NCI-H69 (cell line): ENCODE measurements at places on chromosomes 2 and 18.

GRCh38 chr18:74331404-74331803 lies 15.8 kb downstream of the C18orf63 start:
- peak; percentile 57 for DNase-seq

DNA sequence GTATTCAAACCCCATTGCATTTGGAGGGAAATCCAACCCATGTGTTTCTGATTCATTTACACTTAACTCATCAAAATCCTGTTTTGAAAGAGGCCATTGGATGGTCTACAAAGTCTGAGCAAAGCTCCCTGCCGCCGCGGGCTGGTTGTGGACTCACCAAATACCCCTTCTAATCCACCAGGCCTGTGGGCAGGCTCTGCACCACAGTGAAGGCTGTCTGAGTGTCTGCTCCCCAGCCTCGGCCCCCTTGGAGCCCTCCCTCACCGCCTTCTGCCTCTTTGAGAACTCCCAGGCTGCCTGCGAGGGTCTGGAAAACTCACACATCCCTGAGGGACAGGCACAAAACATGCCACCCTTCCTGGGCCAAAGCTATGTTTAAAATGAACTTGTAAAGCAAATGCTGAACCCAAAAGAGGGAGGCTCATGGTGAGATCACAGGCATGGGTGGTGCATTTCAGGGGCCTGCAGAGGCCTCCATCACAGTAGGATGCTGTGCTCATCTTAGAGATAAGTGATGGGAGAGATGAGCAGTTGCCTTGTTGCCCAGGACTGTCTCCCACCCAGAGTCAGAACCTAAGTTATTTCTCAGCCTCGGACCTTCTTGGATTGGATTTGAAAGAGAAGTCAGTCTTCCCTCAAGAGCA lies 225.0 kb downstream of the CYP26B1 start:
- DNase-seq: no peak

DNA sequence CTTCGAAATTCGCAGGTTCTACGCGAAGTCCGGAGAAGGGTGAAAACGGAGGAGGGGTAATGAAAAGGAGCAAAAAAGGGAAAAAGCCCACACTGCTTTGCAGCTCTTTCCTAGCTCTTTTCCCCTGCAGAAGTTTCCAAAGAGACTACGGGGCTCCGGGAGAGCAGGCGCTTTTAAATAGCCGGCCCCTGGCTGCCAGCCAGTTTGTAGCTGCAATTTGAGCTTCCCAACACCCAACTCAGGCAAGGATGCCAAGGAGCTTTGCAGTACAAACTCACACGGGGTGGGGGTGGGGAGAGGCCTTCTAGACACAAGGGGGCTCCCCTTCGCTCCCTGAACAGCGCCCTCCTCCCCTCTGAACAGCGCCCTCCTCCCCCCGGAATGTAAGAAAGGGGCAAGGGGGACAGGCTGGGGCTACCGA lies at the start of gene IGFBP5:
Gene IGFBP5, minus strand, starts transcription at position 149 of the 421 bp plus-strand sequence. CDS start 774 bp downstream, outside the sequence.
- DNase-seq: peak; percentile 93

- DNase-seq: no peak
Measured at GRCh38 chr2:239189711-239190131, 211.1 kb downstream of the HDAC4 start.

- no peak for DNase-seq
Measured at GRCh38 chr2:17915811-17916518, 37.5 kb downstream of the KCNS3 start.

- no peak for DNase-seq
Measured at GRCh38 chr2:47041063-47041462, 114.0 kb downstream of the STPG4 start.

- DNase-seq: peak; percentile 91
Measured at GRCh38 chr18:48828691-48829442, 121.9 kb downstream of the SMAD7 start.

GRCh38 chr2:240650254-240650965 lies 25.1 kb downstream of the GPR35 start:
- DNase-seq: no peak

DNA sequence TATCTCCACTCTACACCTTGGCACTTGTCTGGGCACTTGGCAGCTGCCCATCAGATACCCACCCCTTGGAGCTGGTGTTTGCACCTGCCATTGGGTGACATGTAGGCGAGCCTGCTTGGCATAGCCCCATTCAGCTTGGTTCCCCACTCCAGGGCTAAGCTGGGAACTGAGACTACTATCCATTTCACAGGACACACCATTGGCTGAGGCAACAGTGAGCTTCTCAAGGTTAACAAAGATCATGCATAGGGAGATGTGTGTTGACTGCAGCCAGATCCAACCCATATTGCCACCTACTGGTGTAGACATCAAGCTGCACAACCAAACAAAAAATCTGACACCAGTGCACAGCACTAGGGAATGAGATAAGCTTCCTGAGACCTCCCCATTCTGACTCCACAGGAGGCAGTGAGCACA lies 1389.8 kb upstream of the TMEFF2 start:
- DNase-seq: peak; percentile 52

DNA sequence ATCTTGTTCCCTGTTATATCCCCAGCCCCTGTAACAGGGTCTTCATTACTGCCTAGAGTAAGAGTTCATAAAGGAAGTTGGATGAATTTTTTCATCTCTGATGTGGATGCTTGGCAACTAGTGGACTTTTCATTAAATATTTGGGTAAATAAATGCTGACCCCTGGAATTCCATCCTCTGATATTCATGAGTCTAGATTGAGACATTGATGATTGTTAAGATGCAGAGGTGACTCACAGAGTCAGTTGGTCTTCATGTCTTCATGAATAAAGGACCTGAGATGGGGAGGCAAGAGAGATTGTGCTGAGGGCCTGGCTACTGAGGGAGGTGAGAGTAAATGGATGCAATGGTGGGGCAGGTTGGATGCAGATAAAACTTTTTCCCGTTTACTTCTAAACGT lies 132.7 kb upstream of the NT5C1B start:
- no peak for DNase-seq

- DNase-seq: no peak
Measured at GRCh38 chr2:46970334-46971288, 55.0 kb upstream of the MCFD2 start.

GRCh38 chr2:108536911-108537310 lies 2.6 kb downstream of the LIMS1 start:
- DNase-seq: no peak

DNA sequence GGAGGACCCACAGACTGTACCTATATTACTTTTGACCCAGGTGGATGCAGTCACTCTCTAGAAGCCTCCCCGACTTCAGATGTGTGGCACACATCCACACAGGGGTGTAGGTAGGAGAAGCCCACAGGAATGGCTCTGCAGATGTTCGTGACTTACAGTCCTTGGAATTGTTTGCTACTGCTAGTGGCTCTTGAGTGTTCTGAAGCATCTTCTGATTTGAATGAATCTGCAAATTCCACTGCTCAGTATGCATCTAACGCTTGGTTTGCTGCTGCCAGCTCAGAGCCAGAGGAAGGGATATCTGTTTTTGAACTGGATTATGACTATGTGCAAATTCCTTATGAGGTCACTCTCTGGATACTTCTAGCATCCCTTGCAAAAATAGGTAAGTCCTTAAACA lies 605 bp downstream of the SLC9A4 start:
- no peak for DNase-seq

- DNase-seq: no peak
Measured at GRCh38 chr2:169106563-169107545, 37.5 kb downstream of the DHRS9 start.

DNA sequence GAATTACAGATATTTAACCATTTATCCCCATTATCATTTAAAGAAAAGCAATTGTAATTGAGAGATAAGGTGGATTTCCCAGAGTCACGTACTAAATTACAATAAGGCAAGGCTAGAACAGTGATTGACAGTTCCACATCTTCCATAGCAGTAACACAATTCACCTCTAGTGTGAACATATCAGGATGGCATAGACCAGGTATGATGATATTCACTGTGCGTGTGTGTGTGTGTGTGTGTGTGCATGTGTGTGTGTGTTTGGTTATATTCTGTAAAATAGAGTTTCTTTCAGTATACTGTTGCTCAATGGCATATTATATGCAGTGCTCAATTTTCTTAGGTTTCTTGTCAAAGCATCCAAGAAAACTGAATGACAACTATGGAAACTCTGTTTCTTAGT lies 1.7 kb downstream of the SCN2A start:
- no peak for DNase-seq

DNA sequence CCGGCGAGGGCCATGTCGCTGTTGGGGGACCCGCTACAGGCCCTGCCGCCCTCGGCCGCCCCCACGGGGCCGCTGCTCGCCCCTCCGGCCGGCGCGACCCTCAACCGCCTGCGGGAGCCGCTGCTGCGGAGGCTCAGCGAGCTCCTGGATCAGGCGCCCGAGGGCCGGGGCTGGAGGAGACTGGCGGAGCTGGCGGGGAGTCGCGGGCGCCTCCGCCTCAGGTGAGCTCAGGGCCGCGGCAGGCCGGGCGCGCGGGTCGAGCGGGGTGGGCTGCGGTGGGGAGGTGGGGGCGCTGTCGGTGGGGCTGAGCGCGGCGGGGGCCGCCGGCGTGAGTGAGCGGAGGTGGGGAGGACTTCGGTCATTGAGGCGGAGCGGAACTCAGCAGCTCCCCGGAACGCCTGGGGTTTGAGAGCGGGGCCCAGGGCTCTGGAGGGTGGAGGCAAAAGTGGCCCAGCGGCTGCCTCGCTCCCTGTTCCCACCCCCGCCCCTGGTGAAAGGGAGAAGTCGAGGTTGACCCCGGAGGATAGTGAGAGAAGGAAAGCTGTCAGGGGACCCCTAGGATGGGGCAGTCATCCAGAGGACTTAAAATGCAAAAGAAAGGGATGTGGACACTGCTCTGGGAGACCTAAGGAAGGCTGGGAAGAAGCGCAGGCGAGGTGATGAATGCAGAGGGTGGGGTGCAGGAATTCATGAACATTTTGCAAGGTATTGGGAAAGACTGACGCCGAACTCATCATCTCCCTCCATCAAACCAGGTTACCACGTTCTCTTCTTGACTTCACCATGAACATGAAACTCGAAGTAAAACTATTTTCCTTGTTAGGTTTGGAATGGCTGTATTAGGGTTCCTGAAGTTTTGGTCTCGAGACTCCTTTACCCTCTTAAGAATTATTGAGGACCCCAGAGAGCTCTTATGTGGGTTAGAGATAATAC lies 633 bp downstream of the MALT1 start:
- DNase-seq: peak; percentile 93

GRCh38 chr2:38613849-38614213 lies 11.1 kb upstream of the HNRNPLL start:
- DNase-seq: no peak

DNA sequence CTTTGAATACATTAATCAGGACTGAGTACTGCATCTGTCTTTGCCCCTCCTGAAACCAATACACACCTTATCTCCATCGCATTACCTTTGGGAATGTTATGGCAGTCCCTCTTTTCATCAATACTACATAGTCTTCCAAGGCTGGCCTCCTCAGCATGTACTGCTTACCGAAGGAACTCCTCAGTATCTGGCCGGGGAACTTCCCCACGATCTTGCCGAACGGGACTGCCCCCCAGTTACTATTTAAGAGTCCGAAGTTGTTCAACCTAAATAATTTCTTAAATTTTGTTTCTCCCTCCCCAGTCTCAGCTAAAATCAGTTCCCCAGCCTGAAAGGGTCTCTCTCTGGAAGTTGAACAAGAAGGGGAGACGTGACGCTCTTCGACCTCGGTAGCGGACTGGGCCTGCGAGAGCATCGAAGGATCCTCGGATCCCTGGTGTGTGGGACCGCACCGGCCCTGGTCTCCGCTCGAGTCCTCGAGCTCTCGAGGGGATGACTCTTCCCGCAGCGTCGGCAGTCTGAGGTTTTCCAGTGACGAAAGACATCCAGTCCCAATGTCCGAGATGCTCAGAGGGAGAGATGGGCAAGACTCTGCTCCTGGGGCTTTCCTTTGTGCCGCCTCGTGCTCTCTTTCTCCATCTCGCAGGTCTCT lies 489 bp downstream of the TRMT61B start:
- DNase-seq: peak; percentile 50

DNA sequence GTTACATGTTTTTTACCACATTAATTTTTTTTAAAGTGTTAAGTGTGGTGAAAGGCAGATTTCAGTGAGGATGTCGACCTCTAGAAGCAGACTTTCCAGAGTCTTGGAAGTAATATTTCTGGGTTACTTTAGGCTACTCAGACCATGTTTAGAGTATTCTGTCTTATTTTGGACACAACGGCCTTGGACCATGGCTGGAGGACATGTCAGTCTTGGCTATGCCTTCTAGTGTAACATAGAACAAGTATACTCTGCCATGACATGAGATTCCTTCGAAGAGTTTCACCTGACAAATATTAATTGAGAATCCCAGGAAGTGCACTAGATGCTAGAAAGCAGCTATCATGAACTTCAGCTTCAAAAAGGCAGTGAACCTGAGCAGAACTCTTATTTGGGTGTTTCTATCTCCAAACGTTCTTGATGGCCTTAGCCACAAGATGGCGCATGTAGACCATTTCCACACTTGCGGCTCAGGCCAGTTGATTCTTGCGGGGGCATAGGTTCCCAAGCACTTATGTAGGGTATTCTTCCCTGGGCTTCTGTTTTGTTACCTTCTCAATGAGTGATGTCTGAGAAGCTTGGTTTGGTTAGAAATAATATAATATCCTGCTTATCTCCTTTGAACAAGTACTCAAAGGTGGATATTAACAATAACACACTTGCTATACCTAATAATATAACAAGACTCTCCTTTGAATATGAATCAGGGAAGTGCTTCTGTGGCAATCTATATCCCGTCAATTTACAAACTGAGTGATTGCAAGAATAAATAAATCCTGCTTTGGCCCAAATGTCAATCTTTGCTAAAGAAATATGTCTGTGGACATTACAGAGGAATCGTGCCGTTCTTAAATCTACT lies 62.0 kb downstream of the CACNB4 start:
- peak; percentile 59 for DNase-seq

DNA sequence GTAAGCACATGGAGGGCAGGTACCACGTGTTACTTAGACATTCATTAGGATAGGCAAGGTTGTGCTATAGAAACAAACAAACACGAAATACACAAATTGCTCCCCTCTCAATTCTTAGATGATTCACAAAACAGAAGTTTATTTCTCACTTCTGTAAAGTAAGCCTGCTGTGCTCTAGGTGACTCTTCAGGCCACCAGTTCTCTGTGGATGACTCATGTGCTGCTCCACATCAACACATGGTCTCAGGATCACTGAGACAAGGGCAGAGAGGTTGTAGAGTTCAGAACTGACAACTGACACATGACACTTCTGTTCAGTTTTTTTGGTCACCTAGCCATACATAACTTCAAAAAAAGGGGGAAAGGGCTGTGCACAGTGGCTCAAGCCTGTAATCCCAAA lies 70.6 kb downstream of the DAW1 start:
- no peak for DNase-seq

DNA sequence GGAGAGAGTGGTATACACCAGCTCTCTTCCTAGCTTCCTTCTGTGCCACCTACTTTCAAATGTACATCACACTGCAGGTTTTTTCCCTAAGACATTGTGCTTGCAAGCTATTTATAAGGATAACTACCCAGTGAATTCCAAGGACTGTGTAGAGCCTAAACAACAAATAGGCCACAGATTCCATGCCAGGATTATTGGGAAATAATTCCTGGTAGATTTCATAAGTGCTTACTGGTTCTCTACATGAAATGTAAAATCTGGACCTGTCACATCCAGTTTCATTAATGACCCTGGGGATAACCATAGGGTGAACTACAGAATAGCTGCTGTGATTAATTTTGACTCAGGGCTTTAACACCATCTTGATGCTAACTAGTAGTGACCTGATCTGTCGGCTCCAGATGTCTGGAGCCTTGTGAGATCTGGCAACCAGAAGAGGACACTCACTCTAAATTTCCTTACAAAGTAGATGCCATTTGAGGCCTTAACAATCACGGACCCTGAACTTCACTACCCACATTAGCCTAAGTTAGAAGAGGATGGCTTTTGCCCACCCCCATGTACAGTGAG lies 34.3 kb upstream of the LGALSL start:
- no peak for DNase-seq

- no peak for DNase-seq
Measured at GRCh38 chr18:76462326-76462694, 32.7 kb downstream of the ZNF516 start.
